ENCODE measurements at places on chromosomes 7 and 10.

DNA sequence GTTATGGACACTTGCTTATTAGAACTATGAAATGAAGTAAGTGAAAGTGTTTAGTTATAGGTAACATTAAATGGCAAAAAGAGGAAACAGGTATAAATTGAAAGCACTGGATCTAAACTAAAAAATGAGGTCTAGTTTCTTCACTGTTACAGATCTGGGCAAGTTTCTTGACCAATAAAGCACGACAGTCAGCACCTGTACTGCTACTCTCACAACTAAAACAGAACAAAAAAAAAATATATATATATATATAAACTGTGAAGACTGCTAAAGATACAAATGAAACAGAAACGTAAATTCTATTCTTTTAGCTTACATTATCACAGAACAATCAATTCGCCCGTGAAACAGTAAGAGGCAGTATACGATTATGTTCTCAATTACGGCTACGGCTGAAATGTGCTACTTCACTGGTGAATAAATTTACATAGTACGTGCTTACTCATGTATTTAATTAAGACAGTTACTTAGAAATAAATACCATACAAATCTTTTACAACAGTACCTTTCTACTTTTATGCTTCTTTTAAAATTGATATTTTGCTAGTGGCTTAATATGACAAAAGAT lies 4.2 kb downstream of the AHR start:
- no peak for DNase-seq

- no peak for DNase-seq
Measured at GRCh38 chr7:46290374-46291049, 369.4 kb upstream of the IGFBP3 start.

GRCh38 chr7:51069411-51070083 lies 247.1 kb downstream of the COBL start:
- no peak for DNase-seq

DNA sequence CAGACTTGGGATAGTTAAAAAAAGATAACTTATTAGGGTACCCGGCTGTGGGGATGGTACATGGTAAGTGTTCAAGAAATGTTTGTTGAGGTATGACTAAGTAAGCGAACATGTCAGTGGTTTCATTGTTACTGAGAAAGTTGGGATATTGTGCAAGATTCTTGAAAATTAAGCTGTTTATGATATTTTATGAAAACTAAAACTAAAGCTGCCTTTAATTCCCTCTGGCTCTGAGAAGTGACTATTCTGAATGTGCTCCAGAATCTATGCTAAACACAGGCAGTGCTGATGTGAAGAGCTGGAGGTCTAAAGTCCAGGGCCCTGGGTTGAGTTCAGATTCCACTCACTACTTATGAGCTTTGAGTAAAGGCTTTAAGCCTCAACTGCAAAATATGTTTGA lies 72.9 kb downstream of the AOAH start:
- no peak for DNase-seq

DNA sequence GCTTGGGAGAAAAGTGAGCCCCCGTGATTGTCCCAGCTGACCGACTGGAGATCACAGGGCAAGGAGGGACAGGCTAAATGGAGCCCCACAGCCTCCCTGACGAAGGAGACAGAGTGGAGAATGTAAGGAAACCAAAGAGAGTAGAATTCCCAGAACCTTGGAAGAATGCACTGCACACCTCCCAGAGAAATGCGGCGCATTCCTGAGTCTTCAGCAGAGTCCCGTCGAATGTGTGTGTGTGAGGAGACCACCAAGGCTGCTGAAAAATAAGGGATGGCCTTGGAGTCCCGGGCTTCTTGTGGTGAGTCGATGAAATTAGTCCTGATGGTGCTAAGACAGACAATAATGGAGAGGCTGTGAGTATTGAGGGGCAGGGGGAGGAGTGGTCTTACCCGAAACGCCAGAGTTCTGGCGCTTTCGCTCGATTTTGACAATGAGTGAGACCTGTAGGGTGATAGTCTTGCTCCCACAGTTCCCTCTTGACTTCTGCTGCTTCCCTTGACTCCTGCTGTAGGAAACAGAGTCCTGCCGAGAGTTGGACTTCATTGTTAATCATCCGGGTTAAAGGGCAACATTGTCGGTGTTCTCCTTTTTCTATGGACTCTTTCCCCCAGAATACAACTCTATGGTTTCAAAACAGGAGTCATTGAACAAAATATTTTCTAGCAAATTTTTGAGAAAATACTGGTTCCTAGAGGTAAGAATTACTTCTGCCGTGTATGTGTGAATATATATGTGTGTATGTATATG lies 103.2 kb downstream of the CNNM2 start:
- DNase-seq: no peak
